ENCODE measurements at places on chromosomes 1 and 21. TPM values are rescaled to one million over a fixed set of nuclear protein-coding genes. Genes with fewer than 3 reads are reported as not detected.

DNA sequence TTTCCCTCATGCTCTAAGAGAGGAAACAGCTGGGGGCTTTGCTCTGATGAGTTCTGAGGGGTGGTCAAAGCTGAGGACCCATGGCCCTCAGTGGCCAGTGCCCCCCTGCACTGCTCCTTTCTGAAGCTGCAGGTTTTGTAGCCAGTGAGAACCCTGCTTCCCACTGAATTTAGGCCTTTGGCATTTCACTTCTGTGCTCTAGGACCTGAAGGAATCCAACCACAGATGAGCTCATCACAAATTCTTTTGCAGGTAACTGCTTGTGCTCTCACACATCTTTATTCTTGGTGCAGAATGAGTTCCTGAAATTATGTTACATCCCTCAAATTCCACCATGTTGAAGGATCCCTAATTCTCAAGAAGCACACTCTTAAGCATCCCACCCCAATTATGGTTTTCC is 248.7 kb upstream of the IRF2BP2 start:
- no peak for DNase-seq
- peaks cover 5% of the 10 kb centered on the region for H3K27me3 ChIP-seq
- no peak overlapping the region for H3K4me3 ChIP-seq
- peaks cover 5% of the 10 kb centered on the region for H3K36me3 ChIP-seq

GRCh38 chr1:219081943-219082925 is 91.4 kb upstream of the LYPLAL1 start:
- H3K4me1 ChIP-seq: no peaks in the 10 kb centered on the region
- H3K36me3 ChIP-seq: no peaks in the 10 kb centered on the region
- no peak overlapping the region for H3K4me3 ChIP-seq
- no peak overlapping the region for H3K27ac ChIP-seq
- DNase-seq: no peak

DNA sequence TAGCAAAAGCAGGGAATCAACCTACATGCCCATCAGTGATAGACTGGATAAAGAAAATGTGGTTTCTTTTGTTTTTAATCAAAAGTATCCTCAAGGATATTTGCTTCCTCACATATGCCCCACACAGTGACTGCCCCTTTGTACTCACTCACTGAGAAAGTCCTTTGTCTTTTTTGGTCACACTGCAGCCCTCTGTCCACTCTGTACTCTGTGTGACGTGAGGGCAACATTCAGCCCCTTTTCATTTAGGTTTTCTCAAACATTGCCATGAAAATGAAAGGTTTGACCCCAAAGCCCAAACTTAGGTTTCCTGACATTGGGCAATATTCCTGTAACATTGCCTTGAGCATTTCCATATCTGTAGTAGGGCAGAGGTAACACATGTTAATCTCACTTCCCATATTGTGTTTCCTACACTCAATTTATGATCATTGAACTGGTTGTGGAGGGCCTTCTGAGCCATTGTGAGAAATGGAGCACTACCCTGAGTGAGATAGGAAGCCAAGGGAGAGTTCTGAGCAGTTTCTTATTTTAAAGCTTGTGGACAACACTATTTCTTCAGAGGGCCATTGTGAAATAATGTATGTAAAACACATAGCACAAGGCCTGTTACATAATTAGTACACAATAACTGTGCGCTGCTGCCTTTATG is 501.9 kb upstream of the C1orf87 start:
- H3K27me3 ChIP-seq: no peaks in the 10 kb centered on the region
- no peak overlapping the region for H3K27ac ChIP-seq
- DNase-seq: no peak
- H3K4me1 ChIP-seq: no peaks in the 10 kb centered on the region

GRCh38 chr1:27528818-27529703 is 39.1 kb upstream of the WASF2 start:
- no peak overlapping the region for H3K27ac ChIP-seq
- peaks cover 7% of the 10 kb centered on the region for H3K27me3 ChIP-seq
- DNase-seq: no peak
- peaks cover 41% of the 10 kb centered on the region for H3K4me1 ChIP-seq
- no peaks in the 10 kb centered on the region for H3K36me3 ChIP-seq
- H3K4me3 ChIP-seq: no peak overlapping the region

- H3K4me1 ChIP-seq: no peaks in the 10 kb centered on the region
- no peaks in the 10 kb centered on the region for H3K36me3 ChIP-seq
- H3K27ac ChIP-seq: no peak overlapping the region
- DNase-seq: no peak
Measured at GRCh38 chr21:24367936-24368335, 1239.3 kb downstream of the MRPL39 start.

GRCh38 chr1:21499283-21499950 is 9.8 kb upstream of the ALPL start:
- H3K27ac ChIP-seq: no peak overlapping the region
- H3K4me1 ChIP-seq: no peaks in the 10 kb centered on the region
- peaks cover 26% of the 10 kb centered on the region for H3K27me3 ChIP-seq
- no peaks in the 10 kb centered on the region for H3K36me3 ChIP-seq
- no peak overlapping the region for H3K4me3 ChIP-seq
- no peak for DNase-seq

GRCh38 chr1:71641903-71642302 is 561.1 kb upstream of the ZRANB2 start:
- no peaks in the 10 kb centered on the region for H3K27me3 ChIP-seq
- H3K4me3 ChIP-seq: no peak overlapping the region
- H3K27ac ChIP-seq: no peak overlapping the region
- no peaks in the 10 kb centered on the region for H3K4me1 ChIP-seq
- DNase-seq: no peak

DNA sequence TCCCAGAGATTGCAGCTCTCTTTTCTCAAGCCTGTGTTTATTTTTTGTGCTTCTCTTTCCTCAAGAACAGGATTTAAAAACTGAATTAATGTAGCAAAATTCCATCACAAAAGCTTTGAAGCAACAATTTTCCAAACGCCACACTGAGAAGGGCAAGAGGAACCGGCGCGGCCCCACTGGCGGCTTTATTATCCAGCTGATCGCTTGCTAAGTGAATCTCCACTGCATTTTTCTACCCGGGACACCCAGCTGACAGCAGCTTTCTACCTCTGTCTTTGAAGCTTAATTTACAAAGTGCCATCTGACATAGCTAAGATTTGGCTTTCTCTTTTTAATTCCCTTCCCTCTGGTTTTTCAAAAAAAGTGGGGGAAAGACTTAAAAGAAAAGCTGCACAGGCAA is 369.3 kb upstream of the C1orf174 start:
- H3K27me3 ChIP-seq: peaks cover 2% of the 10 kb centered on the region
- no peaks in the 10 kb centered on the region for H3K36me3 ChIP-seq
- no peak overlapping the region for H3K27ac ChIP-seq
- no peak overlapping the region for H3K4me3 ChIP-seq

DNA sequence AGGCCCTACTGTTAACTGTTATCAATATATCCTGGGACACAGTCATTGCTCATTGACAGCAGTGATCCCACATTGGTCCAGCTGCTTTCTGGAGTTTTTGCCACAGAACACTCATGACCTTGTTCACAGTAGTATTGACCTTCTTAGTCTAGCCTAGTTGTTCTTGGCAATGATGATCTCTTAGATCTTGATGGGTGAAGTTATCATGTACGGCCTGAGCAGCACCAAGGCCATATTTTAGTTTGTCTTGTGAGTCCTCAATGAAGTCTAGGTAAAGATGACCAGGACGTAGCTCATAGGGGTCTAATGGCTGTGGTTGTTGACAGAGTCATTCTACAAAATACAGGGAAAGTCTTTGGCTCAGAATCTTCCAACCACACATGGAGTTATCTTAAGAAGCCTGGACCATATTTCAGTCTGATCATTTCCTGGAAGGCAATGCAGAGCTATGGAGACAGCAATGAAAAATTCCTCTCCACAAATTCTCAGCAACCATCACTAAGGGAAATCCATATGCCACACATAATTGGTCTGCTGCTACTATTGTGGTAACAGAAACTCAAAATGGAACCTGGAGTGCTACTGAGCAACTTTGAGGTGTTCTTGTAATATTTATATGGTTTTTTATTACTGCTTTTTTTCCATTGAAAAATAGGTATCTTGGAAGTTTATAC is 279.6 kb downstream of the GRIK1 start:
- DNase-seq: no peak
- peaks cover 25% of the 10 kb centered on the region for H3K27me3 ChIP-seq
- peaks cover 5% of the 10 kb centered on the region for H3K36me3 ChIP-seq
- peaks cover 18% of the 10 kb centered on the region for H3K4me1 ChIP-seq

- no peaks in the 10 kb centered on the region for H3K4me1 ChIP-seq
- peaks cover 7% of the 10 kb centered on the region for H3K27me3 ChIP-seq
- no peak overlapping the region for H3K4me3 ChIP-seq
- no peaks in the 10 kb centered on the region for H3K36me3 ChIP-seq
Measured at GRCh38 chr1:175841738-175842187, 98.4 kb upstream of the TNR start.

DNA sequence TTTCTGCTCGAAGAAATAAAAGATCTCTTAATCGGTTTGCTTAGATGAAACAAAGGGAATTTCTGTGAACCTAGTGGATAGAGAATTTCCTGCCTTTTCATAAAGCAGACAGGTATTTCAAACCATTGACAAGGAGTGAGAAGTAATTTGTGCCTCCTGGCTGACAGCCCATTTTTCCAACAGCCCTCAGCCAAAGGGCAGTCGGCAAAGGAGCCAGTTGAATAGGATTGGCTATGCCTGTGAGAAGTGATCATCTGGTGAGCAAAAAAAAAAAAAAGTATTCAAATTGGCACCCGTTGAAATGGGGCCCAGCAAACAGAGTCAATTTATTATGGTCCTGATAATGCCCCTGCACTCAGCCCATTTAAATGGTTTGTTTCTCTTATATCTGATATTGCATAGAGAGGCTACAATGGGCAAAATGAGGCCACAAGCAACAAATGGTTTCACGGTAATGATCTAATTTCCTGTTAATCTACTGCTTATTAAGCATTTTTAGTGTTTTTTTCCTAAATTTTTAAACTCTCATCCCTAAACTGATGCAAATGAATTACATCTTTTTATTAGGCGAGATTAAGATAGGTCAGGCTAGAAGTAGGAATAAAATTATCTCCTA is 477.5 kb downstream of the NUF2 start:
- H3K4me3 ChIP-seq: no peak overlapping the region
- no peaks in the 10 kb centered on the region for H3K4me1 ChIP-seq
- DNase-seq: no peak
- H3K27me3 ChIP-seq: no peaks in the 10 kb centered on the region

GRCh38 chr1:173868266-173869020 is at the start of gene ZBTB37:
Gene ZBTB37 (plus strand): TSS chr1:173868380. CDS start chr1:173870226, 1,846 bp downstream.
- H3K27ac ChIP-seq: peak within 1 kb of the TSS; percentile 95
- peak within 1 kb of the TSS; percentile 89 for H3K4me3 ChIP-seq
- peaks cover 68% of the 10 kb centered on the region for H3K4me1 ChIP-seq
- no peaks in the 10 kb centered on the region for H3K27me3 ChIP-seq
- H3K36me3 ChIP-seq: peaks cover 59% of the 10 kb centered on the region
- peak; percentile 97 for DNase-seq

GRCh38 chr1:72283022-72283306 is 625 bp upstream of the NEGR1 start:
- peaks cover 18% of the 10 kb centered on the region for H3K27me3 ChIP-seq
- H3K27ac ChIP-seq: no peak overlapping the region
- no peak for DNase-seq
- peaks cover 11% of the 10 kb centered on the region for H3K4me1 ChIP-seq

SLC5A9 gene
- not detected for total RNA-seq

OR2T3 gene
- total RNA-seq: not detected

DNA sequence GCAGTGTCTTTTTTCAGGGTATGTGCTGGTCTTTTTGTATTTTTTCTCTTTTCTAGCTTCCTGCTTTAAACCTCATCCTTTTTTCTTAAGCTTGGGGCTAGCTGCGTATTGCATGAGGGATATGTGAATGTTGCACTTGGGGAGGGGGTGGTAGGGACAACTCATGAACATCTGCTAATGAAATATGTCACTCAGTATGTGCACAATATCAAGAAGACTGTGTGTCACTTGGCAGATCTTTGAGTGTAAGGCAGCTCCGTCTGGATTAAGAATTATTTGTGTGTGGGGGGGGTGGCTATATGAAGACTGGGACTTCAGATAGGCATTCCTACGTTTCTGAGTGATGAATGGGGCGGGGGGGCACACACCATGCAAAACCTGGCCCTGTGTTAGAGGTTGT is 170.4 kb upstream of the CACNA1E start:
- peaks cover 51% of the 10 kb centered on the region for H3K27me3 ChIP-seq
- H3K4me1 ChIP-seq: peaks cover 4% of the 10 kb centered on the region
- H3K27ac ChIP-seq: no peak overlapping the region
- H3K36me3 ChIP-seq: no peaks in the 10 kb centered on the region

DNA sequence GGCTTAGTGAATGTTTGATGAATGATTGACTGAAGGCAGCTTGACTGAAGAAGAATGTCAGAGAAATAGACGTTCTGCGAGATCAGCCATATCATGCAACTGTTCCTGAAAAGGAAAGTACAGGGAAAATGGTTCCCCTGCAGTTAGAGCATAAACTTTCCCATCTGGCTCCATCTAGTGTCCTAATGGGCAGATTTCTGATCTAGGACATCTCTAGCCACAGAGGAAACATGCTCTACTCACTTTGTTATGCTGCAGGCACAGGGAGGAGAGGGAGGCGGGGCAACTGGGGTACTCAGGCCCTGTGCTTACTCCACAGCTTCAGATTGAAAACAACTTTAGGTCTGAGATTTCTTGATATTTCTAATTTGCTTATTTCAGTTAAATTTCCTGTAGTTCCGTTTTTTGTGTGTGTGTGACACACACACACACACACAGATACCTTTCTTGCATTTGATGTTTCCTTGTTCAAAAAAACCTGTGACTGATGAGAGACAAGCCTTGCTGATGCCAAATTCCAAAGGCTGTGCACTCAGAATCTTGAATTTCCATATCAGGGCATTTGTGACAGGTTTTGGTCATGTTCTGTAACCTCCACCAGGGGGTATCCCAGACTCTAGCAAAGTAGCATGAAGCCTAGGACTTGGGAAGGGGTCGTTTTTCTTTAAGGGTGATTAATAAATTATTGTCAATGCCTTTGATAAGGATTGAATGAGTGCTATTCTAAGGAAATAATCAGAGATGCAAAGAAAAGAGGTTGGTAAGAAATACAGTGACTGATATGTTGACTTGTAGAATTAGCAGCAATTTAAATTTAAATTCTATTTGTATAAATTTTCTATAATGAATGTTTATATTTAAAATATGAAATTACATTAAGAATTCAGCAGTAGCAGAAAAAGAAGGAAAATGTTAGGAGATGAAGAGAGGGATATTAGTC is 139.7 kb upstream of the BEND5 start:
- H3K27me3 ChIP-seq: no peaks in the 10 kb centered on the region
- no peaks in the 10 kb centered on the region for H3K4me1 ChIP-seq
- DNase-seq: no peak
- no peak overlapping the region for H3K4me3 ChIP-seq
- H3K36me3 ChIP-seq: no peaks in the 10 kb centered on the region

WNT3A gene
- total RNA-seq: not detected

- H3K27ac ChIP-seq: no peak overlapping the region
- no peaks in the 10 kb centered on the region for H3K36me3 ChIP-seq
- DNase-seq: no peak
- no peaks in the 10 kb centered on the region for H3K27me3 ChIP-seq
- no peaks in the 10 kb centered on the region for H3K4me1 ChIP-seq
Measured at GRCh38 chr21:31254131-31254530, 89.9 kb downstream of the TIAM1 start.

SDC3 gene
- not detected for total RNA-seq

LCE1B gene
- not detected for total RNA-seq
